Central memory CD4-positive, alpha-beta T cell (primary cell): ENCODE measurements at places on chromosomes 1 and 21.

- no peak for DNase-seq
Measured at GRCh38 chr1:116292929-116293725, 79.9 kb upstream of the ATP1A1 start.

GRCh38 chr1:224526771-224527170, 89.3 kb upstream of the CNIH3 start:
- DNase-seq: no peak

DNA sequence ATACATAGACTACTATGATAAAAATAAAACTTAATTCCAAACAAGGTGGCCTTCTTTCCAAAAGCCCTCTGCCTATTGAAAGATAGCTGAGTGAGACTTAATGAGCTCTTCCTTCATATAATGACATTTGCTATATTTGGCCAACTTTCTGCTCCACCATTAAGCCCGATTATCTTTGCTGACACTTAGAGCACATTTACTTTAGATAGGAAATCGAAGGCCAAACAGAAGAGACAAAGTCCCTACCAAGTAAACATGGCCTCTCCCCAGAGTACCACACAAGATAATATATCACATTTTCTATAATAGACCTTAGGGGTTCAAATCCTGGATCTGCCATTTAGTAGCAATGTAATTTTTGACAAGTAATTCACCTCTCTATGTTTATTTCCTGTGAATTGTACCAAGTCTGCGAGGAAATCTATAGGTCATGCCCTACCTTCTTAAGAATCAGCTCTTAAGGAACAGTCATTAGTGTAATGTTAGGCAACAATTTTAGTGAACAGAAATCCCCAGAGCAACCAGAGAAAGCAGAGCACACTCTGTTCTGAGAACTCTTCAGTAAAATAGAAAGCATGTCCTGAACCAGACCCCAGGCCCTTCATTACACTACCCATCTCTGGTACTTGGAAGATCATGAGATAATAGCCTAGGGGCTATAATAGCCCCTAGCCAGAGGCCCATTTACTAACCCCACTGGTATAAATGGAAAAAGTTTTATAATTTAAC, 17.3 kb upstream of the COA6 start:
- no peak for DNase-seq

DNA sequence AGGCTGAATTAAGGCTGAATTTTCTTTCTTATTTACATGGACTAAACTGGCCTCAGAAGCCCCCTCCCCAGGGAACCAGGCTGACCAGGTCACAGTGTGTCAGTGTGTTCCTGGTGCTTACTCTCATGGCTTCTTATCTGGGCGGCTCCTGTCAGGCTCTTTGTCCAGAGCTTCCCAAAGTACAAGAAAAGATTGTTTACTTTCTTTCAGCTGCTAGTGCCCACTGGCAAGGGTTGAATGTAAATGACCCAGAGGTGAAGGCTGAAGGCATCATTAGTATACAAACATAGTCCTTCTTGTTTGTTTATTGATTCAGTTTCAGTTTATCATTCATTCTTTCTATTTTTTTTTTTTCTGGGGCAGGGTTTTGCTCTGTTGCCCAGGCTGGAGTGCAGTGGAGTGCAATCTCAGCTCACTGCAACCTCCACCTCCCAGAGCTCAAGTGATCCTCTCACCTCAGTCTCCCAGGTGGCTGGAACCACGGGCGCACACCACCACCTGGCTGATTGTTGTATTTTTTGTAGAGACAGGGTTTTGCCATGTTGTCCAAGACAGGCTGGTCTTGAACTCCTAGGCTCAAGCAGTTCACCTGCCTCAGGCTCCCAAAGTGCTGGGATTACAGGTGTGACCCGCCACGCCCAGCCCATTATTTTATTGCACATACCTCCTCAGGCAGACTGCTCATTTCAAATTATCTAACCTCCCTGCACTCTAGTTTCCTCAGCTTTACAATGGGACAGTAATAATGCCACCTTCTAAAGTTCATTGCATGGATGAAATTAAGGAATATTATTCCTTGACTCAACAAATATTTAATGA, 9.8 kb upstream of the KDM4A start:
- no peak for DNase-seq

GRCh38 chr1:107291987-107292386, 151.1 kb downstream of the NTNG1 start:
- DNase-seq: no peak

DNA sequence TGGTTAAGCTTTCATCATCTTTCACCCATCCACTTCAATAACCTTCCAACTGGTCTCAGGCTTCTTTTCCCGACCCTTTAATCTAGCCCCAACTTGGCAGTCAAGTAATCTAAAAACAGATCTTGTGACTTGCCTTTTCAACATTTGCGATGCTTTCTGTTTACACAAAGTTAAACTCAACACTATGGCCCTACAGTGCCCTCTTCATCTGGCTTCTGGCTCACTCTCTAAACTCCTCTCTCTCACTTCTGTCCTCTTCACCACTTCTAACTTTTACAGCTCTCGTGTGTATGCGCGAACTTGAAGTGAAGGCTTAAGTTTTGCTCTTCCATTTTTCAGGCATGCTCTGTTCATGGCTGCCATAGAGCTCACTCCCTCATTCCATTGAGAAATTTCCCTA, 1122.3 kb upstream of the ADGRL2 start:
- no peak for DNase-seq

- DNase-seq: peak; percentile 17
Measured at GRCh38 chr1:71047635-71048607, at the start of gene PTGER3. PTGER3 (minus strand) TSS chr1:71047816; CDS start chr1:71047577, 239 bp downstream.

- DNase-seq: no peak
Measured at GRCh38 chr21:37276377-37276776, 9.2 kb upstream of the VPS26C start.

DNA sequence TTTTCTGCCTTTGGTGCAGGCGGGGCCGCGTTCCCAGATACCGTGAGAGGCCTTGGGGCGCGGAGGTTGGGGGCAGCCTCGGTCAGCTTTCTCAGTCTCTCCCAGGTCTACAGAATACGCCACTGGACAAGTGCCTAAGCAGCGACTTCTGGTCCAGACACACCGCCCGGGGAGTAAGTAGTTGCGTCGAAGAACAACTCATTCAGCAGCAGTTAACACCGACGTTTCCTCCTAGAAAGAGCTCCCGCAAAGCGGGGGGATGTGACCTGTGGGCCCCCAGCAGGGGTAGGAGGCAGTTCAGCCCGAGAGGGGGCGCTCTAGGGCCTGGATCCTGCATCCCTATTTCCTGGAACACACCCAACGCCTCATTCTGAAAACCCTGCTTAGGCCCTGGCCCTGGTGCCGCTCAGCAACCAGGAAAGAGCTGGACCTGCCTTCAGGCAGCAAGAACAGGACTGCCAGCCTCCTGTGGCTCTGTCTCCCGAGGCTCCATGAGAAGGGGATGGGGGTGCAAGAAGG, 6.5 kb upstream of the BARHL2 start:
- no peak for DNase-seq

GRCh38 chr21:29256126-29256910, 42.4 kb upstream of the BACH1 start:
- no peak for DNase-seq

GRCh38 chr1:12810691-12811408, 19.7 kb downstream of the PRAMEF1 start:
- DNase-seq: no peak

DNA sequence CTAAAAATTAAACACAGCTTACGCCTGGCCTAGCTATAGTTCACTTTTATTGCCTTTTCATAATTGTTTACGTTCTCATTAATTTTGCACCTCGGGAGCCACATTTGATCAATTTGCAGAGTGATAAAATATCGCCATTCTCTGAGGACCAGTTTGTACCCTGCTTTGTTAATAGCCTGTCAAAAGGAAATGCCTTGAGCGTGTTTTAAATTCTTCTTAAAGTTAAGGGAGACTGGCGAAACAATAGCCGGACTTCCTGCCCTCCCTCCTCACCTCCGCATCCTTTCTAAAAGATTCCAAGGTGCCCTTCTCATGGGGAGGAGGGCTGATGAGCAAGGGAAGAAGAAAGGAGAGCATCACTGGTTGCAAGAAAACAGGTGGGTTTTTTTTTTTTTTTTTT, 271.6 kb downstream of the KCNJ6 start:
- no peak for DNase-seq

GRCh38 chr1:48761986-48762385, 14.7 kb downstream of the BEND5 start:
- DNase-seq: no peak

GRCh38 chr1:2021550-2021949, 2.4 kb downstream of the GABRD start:
- DNase-seq: no peak

GRCh38 chr1:215890438-215890837, 323.3 kb downstream of the KCTD3 start:
- DNase-seq: no peak

DNA sequence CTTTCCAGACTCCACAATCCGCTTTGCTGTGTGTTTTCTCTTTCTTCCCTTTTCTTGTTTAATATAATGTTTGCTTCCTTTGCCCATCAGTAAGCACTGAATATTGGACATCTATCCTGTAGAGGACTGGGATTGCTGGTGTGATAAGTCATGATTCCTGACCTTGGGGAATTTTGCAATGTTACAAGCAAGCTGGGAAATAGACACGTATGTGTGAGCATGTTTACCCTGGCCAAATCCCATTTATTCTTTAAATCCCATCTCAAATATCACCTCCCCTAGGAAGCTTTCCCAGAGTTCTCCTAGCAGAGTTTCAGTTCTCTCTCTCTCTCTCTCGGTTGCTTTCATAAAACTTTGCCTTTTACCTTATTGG, 155.3 kb downstream of the ROR1 start:
- no peak for DNase-seq

- DNase-seq: peak; percentile 64
Measured at GRCh38 chr1:156705918-156706656, 704 bp upstream of the CRABP2 start.

GRCh38 chr1:166676981-166677380, 162.3 kb upstream of the POGK start:
- no peak for DNase-seq
